Suppressor macrophage treated with lipopolysaccharide for 1 hour (primary cell): ENCODE measurements at places on chromosomes 2 and 18.

- DNase-seq, result no peak
These were observed 4.8 kb upstream of the ACVR1 start for GRCh38 chr2:157880927-157881326.

DNA sequence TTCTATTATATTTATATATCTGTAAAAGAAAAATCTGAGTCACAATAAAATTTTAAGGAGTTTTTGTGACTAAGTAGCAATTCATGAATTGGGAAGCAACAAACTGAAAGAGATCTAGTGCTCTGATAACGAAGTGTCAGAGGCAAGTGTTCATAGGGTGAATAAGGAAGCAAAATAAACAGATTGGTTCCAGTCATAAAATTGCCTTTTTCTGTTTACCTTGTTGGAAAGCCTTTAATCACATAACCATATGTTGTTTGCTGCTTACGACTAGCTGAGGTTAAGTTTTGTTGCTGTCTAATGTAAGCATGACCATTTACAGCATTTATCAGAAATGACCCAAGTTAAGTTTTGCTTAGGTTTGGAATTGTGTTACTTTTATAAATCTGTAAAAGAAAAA lies 358.9 kb downstream of the ARL6IP6 start:
- no peak for DNase-seq

DNA sequence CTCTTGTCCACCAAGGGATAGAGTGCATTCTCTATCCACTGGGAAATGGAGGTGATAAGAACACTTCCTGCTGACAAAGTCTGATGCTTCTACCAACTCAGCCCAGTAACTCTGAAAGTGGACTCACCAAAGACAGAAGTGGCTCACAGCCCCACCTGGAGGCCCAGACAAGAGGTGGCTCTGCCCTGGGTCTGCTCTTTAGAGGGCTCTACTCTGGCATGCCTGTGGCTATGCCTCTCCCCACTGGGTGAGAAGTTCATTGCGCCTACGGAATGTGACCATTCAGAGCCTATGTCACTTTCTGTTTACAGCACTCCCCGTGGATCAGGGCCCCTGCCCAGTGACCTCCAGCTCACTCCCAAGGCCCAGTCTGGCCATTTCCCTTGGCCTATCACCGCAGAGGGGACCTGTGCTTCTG lies 13.5 kb upstream of the XDH start:
- no peak for DNase-seq

DNA sequence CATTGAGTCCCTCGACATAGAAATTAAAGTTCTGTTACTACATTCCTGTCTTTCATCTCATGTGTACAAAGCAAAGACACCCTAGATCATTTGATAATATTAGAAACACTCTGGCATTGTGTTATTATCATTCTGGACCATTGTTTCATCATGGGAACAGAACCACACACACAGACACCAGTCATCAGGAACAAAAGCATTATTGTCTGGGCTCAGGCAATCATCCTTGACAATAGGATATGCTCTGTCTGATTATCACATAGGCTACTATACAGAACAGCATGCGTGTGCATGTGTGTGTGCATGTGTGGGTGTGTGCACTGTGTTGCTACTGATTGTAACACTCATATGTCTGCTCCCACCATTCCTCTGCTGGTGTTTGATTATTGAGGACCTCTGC lies 242.5 kb downstream of the SH3BP4 start:
- DNase-seq, result no peak

- no peak for DNase-seq
These were observed 166.2 kb downstream of the TDRD15 start for GRCh38 chr2:21289989-21290388.

DNA sequence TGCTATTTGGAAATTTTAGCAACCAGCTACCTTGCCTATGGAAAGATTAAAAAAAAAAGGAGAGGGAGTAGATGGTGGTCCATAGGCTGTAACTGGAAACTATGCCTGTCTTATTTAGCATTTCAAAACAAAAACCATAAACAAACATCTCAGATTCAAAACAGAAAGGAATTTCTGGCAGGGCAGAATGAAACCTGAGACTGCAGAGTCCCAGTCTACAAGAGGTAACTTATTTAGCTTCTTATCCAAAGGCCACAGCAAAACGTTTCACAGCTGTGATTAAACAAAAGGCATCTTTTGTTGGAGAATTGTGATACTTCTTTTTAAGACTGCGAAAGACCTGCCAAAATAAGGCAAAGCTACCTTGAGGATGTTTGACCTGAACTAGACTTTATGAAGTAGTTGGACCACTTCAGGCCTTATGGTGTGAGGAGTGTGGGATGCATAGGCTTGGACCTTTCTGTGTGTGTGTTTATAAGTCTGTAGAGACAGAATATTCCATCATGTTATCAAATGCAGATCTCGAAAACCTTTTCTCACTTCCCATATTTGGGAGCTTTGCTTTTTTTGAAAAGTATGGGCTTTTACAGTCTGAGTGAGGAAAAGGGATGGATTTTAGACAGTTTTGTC lies 11.0 kb downstream of the CRIM1 start:
- no peak for DNase-seq

DNA sequence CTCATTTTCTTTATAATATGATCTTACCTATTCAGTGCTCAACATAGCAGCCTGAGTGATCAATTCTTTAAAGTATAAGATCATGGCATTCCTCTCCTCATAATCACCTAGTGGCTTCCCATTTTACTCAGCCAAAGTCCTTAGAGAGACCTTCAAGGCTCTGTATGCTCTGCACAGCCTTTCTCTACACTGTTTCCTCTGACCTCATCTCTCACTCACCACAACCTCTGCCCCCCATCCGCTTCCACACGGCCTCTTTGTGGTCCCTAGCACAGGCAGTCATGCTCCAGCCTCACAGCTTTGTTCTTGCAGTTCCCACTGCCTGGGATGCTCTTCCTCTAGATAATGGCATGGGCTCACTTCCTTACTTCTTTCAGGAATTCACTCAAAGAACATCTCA lies 109.2 kb downstream of the HIBCH start:
- DNase-seq, result no peak

DNA sequence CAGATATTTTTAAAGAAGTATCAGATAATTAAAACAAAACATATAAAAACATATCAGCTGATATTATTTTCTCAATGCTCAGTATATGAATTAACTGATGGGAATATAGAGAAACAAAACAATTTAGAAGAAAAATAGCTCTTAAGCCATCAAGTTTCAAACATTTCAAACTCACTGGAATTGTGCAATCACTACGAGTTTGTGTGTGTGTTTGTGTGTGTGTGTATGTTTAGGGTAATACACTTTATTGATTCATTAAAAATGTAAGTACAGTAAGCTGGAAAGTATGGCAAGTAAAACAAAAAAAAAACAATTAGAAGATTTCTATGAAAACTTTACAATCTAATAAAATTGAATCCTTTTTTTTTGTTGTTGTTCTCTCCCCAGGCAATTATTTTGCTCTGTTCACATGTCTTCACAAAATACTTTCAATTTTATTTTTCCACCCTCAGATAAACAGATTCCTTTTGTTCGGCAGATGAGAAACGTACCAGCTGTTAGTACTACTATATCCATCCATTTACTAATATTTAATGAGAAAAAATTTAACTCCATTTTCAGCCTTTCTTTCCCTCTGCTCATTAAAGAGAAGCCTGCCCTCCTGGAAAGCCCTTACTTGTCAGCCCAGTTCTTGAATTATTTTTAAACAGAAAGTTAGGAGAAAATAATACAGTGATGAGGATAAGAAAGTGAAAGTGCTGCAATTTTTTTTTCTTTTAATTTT lies 87.6 kb downstream of the SLC8A1 start:
- peak; percentile 47 for DNase-seq

DNA sequence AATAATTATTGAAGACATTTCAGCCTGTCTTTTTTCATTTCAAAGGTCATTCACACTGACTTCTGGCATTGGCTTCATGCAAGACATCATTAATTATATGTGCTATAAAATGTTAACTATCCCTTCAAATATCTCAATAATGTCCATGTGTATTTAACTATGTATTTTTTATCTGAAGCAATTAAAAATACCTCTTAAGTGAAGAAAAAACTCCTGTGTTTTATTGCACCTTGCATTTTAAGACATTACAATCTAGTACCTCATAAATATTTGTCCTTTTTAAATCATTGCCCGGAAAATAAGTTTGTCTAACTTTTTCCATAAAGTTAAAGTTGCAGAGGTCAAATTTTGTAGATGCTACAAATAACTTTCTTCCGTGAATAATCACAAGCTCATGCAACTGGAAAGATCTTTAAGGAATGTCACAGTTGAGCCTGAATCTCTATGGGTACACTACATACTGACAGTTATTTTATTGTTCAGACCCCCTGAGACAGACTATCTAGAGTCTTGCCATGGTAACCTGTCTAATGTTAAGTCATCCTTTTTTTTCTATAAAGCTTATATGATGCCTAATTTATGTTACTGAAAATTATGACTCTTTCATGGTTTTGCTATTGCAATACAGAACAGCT lies 38.4 kb upstream of the COBLL1 start:
- DNase-seq, result no peak

DNA sequence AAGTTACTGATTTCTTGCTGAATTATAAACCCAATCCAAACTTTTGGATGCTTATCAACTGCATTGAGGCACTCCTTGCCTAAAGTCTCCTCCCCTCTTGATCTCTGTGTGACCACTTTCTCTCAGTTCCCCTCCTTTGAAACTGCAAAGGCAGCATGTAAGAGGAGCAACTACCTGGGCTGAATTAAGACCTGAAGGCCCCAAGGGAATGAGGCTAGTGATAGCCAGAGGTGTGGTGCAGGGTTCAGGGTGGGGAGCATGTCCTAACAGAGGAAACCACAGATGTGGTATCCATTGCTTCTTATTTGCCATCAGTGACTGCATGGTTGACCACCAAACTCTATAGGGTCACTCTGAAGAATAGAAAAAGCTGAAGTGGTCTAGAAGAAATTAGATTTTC lies 557.9 kb downstream of the TNS1 start:
- no peak for DNase-seq

DNA sequence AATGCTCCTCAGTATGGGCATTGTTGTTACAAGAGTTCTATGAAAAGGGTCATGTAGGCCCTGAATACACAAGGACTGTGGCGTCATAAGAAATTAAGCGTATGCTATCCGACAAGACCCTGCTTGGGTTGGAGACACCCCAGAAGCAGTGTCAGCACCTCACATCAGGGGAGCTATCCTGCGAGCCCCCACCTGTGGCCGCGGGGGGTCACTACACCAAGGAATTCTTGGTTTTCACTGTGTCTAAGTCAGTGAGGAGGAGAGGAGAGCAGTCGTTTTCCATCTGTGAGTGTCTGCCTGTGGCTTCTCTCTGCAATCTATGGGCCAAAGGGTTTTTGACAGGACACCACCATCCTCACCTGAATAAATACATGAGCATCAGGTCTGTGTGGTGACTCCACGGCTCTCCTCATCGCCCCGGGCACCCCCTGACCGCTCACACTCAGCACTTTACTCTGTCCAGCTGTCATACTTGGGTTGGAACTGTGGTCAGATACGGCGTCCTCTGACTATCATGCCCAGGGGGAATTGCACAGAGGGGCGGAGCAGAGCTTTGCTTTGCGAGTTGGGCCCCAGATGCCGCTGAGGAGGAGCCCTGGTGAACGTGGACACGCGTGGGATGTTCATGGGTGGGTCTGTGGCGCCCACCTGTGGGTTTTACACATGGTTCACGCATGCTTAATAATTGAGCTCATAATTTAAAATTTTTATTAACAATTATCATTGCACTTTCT lies 235.5 kb downstream of the MYT1L start:
- DNase-seq, result no peak

- no peak for DNase-seq
These were observed 121.3 kb downstream of the FOXI3 start for GRCh38 chr2:88331239-88331638.

GRCh38 chr2:15177103-15177502 lies 384.0 kb downstream of the NBAS start:
- no peak for DNase-seq

DNA sequence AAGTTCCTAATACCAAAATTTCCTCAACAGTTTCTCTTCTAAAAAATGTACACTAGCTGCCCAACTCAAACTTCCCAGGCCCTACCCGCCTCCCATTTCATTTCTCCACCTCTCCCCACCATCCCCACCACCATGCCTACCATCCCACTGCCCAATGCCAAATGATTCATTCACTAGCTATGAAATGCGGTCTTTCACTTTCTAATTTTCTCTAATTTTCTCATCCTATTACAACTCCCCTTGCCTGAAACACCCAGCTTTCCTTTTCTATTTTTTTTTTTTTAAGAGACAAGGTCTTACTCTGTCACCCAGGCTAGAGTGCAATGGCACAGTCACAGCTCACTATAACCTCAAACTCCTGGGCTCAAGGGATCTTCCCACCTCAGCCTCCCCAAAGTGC lies 38.4 kb downstream of the KIDINS220 start:
- DNase-seq, result no peak
